Activated CD8-positive, alpha-beta memory T cell treated with anti-CD3 and anti-CD28 coated beads, Interleukin-2, amount 10 ng/mL, durations not matched to agents 7 days and 5 days (primary cell): ENCODE measurements at places on chromosomes 4 and X. TPM values are rescaled to one million over a fixed set of nuclear protein-coding genes. Genes with fewer than 3 reads are reported as not detected.

The IL3RA gene
- total RNA-seq, result 2.8 TPM

DNA sequence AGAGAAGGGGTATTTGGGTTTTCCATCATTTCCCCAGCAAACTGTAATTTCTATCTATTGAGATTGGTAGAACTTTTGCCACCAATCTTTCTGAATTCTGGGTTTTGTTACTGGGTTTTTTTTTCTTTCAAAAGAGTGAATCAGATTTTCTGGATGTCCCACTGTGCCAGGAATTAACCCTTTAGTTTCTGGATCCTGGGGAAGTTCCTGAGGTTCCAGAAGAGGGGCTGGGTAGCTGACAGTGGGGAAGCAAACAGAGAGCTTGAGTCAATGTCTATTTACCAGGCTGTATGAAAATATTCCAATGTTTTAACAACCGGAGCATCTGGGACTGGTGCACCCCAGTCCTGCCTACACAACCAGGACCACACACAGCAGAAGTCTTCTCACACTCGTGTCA is 25.8 kb upstream of the SOD3 start:
- H3K4me3 ChIP-seq, result no peak overlapping the region
- no peaks in the 10 kb centered on the region for H3K36me3 ChIP-seq
- no peak overlapping the region for H3K27ac ChIP-seq

The ETDA gene
- not detected for total RNA-seq

The TLR6 gene
- 0.77 TPM for total RNA-seq

The REELD1 gene
- not detected for total RNA-seq

GRCh38 chrX:56000174-56000573 is 232.0 kb upstream of the KLF8 start:
- H3K27me3 ChIP-seq, result no peaks in the 10 kb centered on the region
- no peak for DNase-seq
- no peaks in the 10 kb centered on the region for H3K36me3 ChIP-seq
- no peak overlapping the region for H3K4me3 ChIP-seq
- no peaks in the 10 kb centered on the region for H3K4me1 ChIP-seq
- H3K27ac ChIP-seq, result no peak overlapping the region

DNA sequence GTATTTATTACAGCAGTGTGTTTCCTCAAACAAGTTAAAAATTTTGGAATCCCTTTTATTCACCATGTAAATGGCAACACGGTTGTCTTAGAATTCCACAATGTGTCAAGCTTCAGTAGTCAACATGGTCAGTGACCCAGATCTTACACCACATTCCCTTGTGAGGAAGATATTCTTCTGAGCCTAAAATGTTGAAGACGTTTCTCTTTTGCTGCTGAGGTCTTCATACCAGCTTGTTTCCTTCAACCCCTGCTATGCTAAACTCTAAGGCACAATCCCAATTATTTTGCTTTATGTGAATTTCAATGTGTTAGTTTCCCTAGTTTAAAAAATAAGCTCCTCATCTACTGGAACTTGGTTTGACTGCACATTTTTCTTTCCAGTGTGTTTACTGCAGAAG is 17.6 kb upstream of the LDB2 start:
- H3K27me3 ChIP-seq, result no peaks in the 10 kb centered on the region
- no peak overlapping the region for H3K4me3 ChIP-seq
- peaks cover 7% of the 10 kb centered on the region for H3K4me1 ChIP-seq
- H3K27ac ChIP-seq, result no peak overlapping the region
- DNase-seq, result no peak
- no peaks in the 10 kb centered on the region for H3K36me3 ChIP-seq

The SYN1 gene
- total RNA-seq, result 0.09 TPM

DNA sequence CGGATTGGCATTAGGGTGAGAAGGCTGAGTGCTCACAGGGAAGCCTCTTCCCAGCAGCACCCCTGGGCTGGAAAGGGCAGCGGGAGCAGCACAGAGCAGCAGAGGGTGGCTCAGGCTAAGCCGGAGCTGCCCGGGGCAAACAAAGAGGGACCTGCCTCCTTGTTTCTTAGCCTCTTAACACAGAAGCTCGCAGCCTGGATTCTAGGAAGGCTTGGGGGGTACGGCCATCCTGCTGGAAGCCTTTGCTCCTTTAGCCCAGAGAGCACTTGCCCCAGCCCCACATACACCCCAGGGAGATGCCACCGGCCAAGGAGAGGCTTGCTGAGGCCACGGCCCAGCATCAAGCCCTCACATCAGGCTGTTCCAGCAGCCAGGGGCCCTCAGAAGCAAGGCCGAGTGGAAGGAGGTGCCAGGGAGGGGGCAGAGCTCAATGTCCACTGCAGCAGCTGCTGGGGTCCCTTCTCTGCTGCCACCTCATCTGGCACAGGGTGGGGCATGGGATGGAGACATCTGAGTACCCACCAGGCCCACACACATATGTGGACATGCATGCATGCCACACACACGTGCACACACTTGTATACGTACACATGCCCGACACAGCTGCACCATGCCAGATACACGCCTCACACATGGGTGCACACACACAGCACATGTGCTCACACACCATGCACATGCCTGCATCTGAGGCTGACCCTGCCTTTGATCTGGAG is 20.3 kb upstream of the SPON2 start:
- no peak for DNase-seq
- H3K36me3 ChIP-seq, result peaks cover 21% of the 10 kb centered on the region
- H3K4me1 ChIP-seq, result peaks cover 6% of the 10 kb centered on the region
- no peak overlapping the region for H3K4me3 ChIP-seq

- peak within 1 kb of the TSS; percentile 88 for H3K4me3 ChIP-seq
- peak within 1 kb of the TSS; percentile 98 for H3K27ac ChIP-seq
- no peaks in the 10 kb centered on the region for H3K27me3 ChIP-seq
- H3K36me3 ChIP-seq, result peaks cover 9% of the 10 kb centered on the region
- DNase-seq, result peak; percentile 73
Measured at GRCh38 chrX:123961268-123962005, at the start of gene STAG2. Gene STAG2 (plus strand): TSS chrX:123961706. CDS start chrX:124022628, 60,922 bp downstream.

The FATE1 gene
- total RNA-seq, result not detected

The ANAPC4 gene
- total RNA-seq, result 56.0 TPM

The ATP1B4 gene
- not detected for total RNA-seq

GRCh38 chrX:47321823-47322371 is 48.5 kb upstream of the ZNF157 start:
- H3K4me1 ChIP-seq, result no peaks in the 10 kb centered on the region
- no peak overlapping the region for H3K4me3 ChIP-seq
- DNase-seq, result no peak
- no peak overlapping the region for H3K27ac ChIP-seq
- H3K27me3 ChIP-seq, result no peaks in the 10 kb centered on the region

- H3K27ac ChIP-seq, result no peak overlapping the region
- H3K27me3 ChIP-seq, result no peaks in the 10 kb centered on the region
- no peaks in the 10 kb centered on the region for H3K4me1 ChIP-seq
- no peak overlapping the region for H3K4me3 ChIP-seq
Measured at GRCh38 chr4:189124149-189124758, 816.4 kb upstream of the FRG1 start.

GRCh38 chr4:7634661-7635251 is 200.0 kb upstream of the PSAPL1 start:
- peaks cover 15% of the 10 kb centered on the region for H3K4me1 ChIP-seq
- H3K27me3 ChIP-seq, result peaks cover 36% of the 10 kb centered on the region
- no peak for DNase-seq

The LGI2 gene
- total RNA-seq, result not detected

The SPANXD gene
- total RNA-seq, result not detected

The PCDH18 gene
- not detected for total RNA-seq

The PABPC1L2B gene
- not detected for total RNA-seq

DNA sequence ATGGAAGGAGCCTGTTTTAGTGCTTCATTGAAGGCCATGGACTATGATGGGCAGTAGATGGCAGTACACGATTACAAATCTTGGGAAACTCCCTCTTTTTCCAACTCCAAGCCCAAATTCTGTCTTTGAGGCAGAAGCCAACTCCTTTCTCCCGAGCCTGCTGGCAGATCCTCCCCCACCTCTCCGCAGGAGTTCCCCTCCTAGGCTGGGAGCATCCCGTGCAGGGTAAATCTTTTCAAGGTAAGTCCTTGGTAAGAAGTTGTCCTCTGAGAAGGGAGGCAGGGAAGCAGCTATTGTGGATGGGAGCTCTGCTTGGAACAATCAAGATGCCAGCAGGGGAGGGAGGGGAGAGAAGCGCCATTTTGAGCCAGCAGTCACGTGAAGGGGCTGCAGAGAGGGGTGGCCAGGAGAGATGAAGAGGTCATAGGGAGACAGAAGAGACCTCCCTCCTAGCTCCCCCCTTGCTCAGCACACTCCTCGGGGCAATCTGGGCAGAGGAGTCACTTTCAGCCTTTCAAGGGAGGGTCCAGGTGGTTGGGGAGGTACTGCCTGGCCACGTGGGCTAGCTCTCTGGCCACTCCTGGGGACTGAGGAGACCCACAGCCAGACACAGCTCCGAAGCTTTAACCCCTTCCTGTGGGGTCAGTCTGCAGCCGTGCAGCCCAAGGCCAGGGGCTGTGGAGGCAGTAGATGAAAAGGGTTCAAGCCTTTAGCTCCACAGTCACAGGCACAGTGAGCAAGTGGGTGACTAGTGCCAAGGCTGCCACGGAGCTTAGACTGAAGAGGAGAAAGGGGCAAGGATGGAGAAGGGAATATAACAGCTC is 9.6 kb downstream of the CC2D2A start:
- H3K4me3 ChIP-seq, result no peak overlapping the region
- H3K27me3 ChIP-seq, result no peaks in the 10 kb centered on the region
- no peaks in the 10 kb centered on the region for H3K36me3 ChIP-seq
- H3K4me1 ChIP-seq, result no peaks in the 10 kb centered on the region

GRCh38 chr4:21209860-21210259 is 509.6 kb downstream of the PACRGL start:
- DNase-seq, result no peak
- no peaks in the 10 kb centered on the region for H3K4me1 ChIP-seq
- no peaks in the 10 kb centered on the region for H3K27me3 ChIP-seq
- no peak overlapping the region for H3K27ac ChIP-seq
- H3K4me3 ChIP-seq, result no peak overlapping the region
- no peaks in the 10 kb centered on the region for H3K36me3 ChIP-seq

GRCh38 chr4:77132652-77133312 is 24.2 kb upstream of the CCNG2 start:
- H3K27me3 ChIP-seq, result peaks cover 18% of the 10 kb centered on the region
- DNase-seq, result no peak
- no peaks in the 10 kb centered on the region for H3K4me1 ChIP-seq

DNA sequence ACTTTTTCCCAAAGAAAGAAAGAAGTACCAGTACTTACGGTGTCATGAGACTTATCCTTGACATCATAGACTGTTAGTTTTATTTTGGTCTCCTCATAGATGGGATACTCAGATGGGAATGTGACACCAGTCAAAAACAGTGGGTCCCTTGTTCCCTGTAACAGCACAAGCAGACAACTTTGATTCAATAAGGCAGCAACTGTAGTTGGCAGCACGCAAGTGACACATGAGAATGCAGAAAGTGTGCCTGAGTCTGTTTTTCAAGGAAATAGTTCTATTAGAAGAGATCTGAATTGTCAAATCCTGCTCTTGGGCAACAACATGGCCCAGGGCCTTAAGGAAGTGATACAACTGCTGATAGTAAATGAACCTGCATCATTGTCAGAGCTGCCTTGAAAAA is 443.2 kb downstream of the INPP4B start:
- peaks cover 60% of the 10 kb centered on the region for H3K4me1 ChIP-seq
- peak overlapping the region; percentile 79 for H3K4me3 ChIP-seq
- DNase-seq, result no peak

GRCh38 chr4:1219566-1219950 is 29.4 kb downstream of the CTBP1 start:
- H3K4me3 ChIP-seq, result no peak overlapping the region
- no peak for DNase-seq
- H3K4me1 ChIP-seq, result peaks cover 43% of the 10 kb centered on the region

DNA sequence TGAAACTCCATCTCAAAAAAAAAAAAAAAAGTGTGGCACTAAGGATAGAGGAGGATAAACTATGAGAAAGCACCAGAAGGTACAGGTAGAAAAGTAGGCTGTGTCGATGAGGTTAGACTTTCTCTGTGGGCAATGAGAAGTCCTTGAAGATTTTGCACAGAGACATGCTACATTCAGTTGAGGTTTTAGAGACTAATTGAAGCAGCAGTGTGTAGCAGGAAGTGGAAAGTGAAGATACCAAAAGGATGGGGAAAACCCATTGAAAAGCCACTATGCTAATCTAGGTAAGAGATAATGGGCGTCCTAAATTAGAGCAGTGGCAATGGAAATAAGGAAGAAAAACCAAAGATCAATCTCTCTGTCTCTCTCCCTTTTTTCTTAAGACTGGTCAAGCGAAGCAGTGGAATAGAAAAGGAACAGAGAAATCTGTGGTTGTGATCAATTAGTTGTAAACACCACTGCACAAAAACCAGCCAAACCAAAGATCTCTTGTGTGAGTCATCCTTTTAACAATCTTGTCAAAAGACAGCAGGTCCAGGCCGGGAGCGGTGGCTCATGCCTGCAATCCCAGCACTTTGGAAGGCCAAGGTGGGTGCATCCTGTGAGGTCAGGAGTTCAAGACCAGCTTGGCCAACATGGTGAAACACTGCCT is 3.5 kb downstream of the SPINK2 start:
- DNase-seq, result peak; percentile 62
- H3K27ac ChIP-seq, result peak overlapping the region; percentile 71
- H3K4me1 ChIP-seq, result peaks cover 33% of the 10 kb centered on the region
- H3K27me3 ChIP-seq, result peaks cover 38% of the 10 kb centered on the region

GRCh38 chrX:71912156-71912555 is 1.5 kb downstream of the NHSL2 start:
- H3K4me3 ChIP-seq, result no peak overlapping the region
- DNase-seq, result no peak
- H3K27me3 ChIP-seq, result peaks cover 59% of the 10 kb centered on the region

The TNIP3 gene
- total RNA-seq, result 9.3 TPM

- H3K36me3 ChIP-seq, result peaks cover 21% of the 10 kb centered on the region
- peak overlapping the region; percentile 88 for H3K4me3 ChIP-seq
- peak overlapping the region; percentile 94 for H3K27ac ChIP-seq
- DNase-seq, result peak; percentile 79
- peaks cover 51% of the 10 kb centered on the region for H3K4me1 ChIP-seq
Measured at GRCh38 chrX:45771560-45772340, 571.1 kb upstream of the DIPK2B start.

The PHEX gene
- total RNA-seq, result 7.7 TPM

DNA sequence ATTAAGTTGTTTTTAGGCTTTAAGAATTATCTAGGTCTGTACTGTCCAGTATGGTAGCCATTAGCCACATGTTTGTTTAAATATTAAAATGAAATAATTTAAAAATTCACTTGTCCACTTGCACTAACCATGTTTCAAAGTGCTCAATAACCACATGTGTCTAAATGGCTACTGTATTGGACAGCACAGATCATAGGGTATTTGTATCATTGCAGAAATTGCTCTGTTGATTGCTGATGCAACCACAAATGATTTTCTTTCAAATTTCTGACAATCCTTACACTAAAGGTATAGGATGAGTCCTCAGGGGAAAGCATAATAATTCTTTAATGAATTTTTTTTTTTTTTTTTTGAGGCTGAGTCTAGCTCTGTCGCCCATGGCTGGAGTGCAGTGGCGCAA is 84.9 kb downstream of the KDM6A start:
- DNase-seq, result no peak
- H3K4me3 ChIP-seq, result no peak overlapping the region
- peaks cover 6% of the 10 kb centered on the region for H3K36me3 ChIP-seq
- peaks cover 13% of the 10 kb centered on the region for H3K4me1 ChIP-seq
- H3K27me3 ChIP-seq, result no peaks in the 10 kb centered on the region

The SERTM2 gene
- total RNA-seq, result not detected

The FMR1NB gene
- total RNA-seq, result not detected

GRCh38 chr4:163747293-163747692 is 252.8 kb downstream of the TMA16 start:
- no peaks in the 10 kb centered on the region for H3K36me3 ChIP-seq
- no peaks in the 10 kb centered on the region for H3K4me1 ChIP-seq
- no peak for DNase-seq
